Colonic mucosa (tissue), 4 donors: ENCODE measurements at places on chromosomes 7 and 10. TPM values are rescaled to one million over a fixed set of nuclear protein-coding genes. Genes with fewer than 3 reads are reported as not detected.

DNA sequence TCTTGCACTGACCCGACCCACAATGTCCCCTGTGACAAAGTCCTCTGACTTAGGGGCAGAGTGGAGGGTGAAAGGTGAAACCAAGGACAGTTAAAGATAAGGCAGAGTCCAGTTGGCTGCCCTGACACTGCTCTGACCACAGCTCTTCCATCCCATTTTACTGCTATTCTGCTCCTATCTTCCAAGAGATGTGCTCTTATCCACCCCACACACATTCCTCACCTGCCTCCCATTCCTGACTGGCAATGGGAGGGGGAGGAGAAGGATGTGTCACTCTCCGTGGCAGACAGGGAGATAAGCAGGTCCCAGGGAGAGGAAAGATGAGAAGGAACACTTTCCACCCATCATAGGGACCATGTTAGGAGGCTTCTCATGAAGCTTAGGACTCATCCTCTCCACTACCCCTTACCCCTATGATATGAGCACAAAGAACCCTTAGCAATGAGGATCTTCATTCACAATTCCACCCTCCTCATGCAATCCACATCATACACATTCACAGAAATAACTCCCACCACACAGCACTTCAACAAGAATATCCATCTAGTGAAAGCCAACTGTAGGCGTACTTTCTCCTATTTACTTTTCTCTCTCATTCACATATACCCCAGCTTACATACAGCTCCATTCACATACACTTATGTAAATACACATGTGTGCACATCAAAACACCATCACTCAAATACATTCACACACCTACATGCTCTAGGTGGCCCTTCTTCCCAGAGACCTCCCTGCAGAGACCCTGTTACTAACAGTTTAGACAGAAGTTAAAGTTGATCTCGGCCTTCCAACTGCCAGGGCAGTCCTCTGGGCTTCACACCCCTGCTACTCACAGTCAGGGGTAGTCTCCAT is 6.6 kb downstream of the SYNPO2L start:
- DNase-seq: no peak

DNA sequence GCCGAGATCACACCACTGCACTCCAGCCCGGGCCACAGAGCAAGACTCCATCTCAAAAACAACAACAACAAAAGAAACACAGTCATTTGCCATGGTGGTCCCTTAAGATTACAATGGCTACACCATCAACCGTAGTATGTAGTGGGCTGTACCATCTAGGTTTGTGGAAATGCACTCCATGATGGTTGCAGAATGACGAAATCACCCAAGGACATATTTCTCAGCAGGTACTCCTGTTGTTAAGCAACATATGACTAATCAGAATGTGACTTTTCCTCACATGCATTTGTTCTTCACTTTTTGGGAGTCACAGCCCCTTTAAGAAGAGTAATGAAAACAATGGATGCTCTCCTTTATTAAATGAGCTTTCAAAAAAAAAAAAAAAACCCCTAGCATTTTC is 11.0 kb downstream of the SVIL start:
- DNase-seq: no peak

DNA sequence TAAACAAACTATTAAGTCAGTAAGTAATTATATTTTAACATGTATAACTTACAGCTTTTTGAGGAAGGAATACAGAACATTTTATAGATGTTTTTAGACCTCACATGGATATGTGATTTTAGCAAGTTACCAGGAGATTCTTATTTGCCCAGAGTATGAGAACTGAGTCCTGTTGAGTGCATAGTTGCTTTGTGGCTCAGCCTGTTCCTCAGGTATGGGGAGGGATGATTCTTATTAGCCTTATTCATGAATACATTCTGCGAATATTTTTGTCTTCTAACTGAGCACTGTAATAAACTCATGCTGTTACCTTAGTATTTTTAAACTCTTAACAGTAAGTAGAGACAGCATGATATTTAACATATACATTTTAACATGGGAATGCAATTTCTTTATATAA is 17.9 kb downstream of the BTAF1 start:
- DNase-seq: no peak

GRCh38 chr10:86868353-86868752 is 89.1 kb downstream of the MMRN2 start:
- DNase-seq: no peak

DNA sequence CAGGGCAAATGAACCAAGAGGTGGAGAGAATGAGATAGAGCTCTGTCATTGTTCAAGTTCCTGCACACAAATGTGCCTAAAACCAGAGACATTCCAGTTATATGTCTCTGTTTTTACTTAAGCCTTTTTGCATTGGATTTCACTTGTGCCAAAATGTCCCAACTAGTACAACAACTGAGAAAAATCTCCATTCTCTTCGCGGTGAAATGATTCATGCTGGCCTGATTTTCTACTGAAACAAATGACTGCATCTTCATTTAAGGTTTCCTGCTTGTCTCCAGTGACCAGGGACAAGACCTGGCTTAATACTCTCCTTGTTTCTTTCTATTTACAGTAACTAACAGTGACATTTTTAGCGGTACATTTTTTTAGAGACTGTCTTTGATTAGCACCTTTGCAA is 714.9 kb downstream of the KCNMA1 start:
- DNase-seq: no peak

DNA sequence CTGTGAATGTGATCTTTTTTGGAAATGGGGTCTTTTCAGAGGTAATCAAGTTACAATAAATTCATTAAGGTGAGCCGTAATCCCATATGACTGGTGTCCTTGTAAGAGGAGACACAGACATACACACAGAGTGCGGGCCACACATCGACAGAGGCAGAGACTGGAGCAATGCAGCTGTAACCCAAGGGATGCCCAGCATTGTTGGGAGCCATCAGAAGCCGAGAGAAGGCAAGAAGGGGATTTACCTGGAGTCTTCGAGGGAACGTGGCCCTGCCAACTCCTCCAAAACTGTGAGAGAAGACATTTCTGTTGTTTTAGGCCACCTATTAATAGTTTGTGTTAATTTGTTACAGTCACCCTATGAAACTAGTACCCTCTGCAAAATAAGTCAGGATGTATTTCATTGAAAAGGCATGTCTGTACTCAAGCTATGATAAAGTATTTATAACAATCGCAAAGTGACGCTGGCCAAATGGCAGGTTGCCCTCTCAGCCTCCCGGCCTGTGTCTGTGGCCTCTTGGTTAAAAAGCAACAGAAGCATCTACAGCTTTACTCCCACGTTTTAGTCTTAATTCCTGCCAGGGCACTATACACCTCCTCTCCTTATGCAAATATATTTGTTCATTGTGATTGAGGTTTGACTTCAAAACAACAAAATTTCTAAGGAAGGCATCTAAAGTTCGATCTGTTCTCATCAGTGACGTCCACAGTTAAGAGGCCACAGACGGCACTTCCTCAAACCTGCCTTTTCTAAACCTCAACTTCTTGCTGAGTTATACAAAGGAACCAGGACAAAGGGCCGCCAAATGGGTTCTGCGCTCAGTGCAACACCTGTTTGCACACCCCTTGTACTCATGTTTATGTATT is 46.8 kb downstream of the HIPK2 start:
- DNase-seq: no peak

- no peak for DNase-seq
Observed at GRCh38 chr10:123301077-123301857, 147.1 kb downstream of the BUB3 start.

Gene TMEM225B
- not detected for total RNA-seq

GRCh38 chr7:134188311-134188710 is 61.2 kb downstream of the LRGUK start:
- no peak for DNase-seq

Gene ANKRD30A
- not detected for total RNA-seq

Gene GALNT11
- 18.5 TPM for total RNA-seq

DNA sequence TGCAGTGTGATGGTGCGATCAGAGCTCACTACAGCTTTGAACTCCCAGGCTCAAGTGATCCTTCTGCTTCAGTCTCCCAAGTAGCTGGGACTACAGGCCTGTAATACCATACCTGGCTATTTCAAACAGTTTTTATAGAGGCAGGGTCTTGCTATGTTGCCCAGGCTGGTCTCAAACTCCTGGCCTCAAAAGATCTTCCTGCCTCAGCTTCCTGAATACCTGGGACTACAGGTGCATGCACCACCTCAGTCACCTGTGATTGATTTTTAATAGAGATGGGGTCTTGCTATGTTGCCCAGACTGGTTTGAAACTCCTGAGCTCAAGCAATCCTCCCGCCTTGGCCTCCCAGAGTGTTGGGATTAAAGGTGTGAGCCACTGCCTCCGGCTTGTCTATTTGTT is 26.4 kb upstream of the CCL24 start:
- DNase-seq: no peak

Gene CYP2C19
- total RNA-seq: 0.16 TPM

DNA sequence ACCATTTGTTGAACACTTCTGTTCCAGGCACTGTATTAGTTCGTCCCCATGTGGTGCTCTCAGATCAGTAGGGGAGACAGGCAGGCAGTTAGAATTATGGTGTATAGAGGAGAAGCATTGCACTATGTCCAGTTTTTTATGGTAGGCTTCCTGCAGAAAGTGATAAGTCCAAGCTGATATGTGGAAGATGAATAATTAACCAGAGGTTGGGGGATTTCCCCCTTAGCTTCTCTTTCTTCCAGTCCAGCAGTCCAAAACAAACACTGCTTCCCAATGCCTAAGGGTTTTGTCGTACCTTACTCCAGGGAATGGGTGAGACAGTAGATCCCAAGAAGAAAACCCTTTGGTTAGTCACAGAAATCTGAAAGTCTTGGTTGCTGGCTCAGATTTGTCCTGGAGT is 19.2 kb downstream of the HIF1AN start:
- DNase-seq: no peak

Gene DYNC1I1
- total RNA-seq: 0.54 TPM

Gene SLC16A12
- total RNA-seq: 0.20 TPM

GRCh38 chr10:34814913-34815184 is 247 bp downstream of the PARD3 start:
- no peak for DNase-seq

- DNase-seq: no peak
Observed at GRCh38 chr10:121710207-121710606, 112.0 kb upstream of the FGFR2 start.

- no peak for DNase-seq
Observed at GRCh38 chr7:85627791-85628586, 441.1 kb upstream of the SEMA3D start.

- no peak for DNase-seq
Observed at GRCh38 chr7:127207230-127207629, 45.5 kb downstream of the GRM8 start.

- DNase-seq: peak; percentile 84
Observed at GRCh38 chr10:84429926-84430520, 101.6 kb downstream of the CCSER2 start.

Gene RPEL1
- not detected for total RNA-seq

Gene SYPL1
- total RNA-seq: 89.0 TPM

DNA sequence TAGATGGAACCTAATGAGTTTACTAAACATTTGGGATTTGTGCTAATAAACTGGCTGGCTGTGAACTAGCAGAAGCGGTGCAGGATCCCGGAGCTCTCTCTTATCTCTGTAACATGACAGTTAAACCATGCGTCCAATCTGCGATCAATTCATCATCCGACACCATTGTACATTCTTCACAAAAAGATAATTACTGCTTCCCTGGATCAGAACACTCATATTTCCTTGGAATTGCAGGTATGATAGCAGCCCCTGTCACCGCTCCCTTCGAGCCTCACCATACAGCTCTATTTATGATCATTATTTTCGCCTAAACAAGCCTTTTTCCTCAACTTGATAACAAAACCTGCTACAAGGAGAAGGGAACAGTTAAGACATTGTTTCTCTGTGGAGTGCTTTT is 18.5 kb downstream of the EBF3 start:
- no peak for DNase-seq

Gene TRIM50
- not detected for total RNA-seq

GRCh38 chr7:143387156-143387975 is 6.2 kb downstream of the ZYX start:
- DNase-seq: no peak

DNA sequence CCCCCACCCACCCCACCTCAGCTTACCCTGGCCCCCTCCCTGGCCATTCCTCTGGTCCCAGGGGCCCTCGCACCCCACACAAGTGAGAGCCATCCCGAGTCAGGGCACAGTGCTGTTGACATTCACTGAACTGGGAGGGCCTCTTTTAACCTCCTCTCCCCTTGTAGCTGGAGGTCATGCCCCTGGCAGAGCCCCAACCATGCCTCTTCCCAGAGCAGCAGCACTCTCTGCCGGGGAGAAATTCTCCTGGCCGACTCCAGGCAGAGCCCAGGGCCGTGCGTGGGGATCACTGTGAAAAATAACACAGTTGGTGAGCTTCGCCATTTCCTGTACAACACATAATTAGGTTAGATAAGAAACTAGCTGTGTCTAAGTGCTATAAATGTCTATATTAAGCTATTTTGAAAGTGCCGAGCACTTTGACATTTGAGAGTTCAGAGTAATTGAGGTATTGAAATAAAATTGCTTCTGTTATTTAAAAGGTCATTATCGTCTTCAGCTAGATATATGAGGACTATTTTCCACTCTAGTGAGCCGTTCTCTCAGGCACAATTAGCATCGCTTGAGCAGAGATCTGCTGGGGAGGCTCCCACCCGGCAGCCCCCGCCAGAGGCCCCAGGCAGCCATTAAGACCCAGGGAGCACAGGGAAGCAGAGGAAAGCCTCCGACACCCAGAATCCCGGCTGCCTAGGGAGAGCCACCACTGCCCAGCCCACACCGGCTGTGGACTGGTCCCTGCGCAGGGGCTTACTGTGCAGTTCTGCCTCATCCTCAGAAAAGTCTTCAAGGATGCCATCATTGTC is 62.4 kb upstream of the LRRC18 start:
- no peak for DNase-seq

DNA sequence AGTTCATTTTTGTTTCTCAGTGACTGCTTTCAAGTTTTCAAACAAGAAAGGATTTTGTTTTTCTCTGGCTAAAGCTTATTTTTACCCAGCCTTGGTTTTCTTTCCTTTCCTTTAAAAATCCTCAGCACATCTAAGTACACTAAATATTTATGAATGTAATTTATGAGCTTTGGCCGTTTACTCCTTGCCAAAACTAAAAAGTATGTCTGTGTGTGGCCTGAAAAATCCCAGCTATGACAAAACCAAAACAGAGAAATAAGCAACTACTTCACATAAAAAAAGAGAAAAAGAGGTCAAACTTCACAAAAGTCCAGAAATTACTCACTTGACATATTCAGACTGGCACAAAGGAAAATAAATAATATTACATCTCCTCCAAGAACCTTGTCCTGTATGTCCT is 365.1 kb upstream of the NFE2L3 start:
- no peak for DNase-seq

GRCh38 chr10:13707156-13707881 is 120.6 kb downstream of the PRPF18 start:
- peak; percentile 81 for DNase-seq

- no peak for DNase-seq
Observed at GRCh38 chr10:130466271-130466997, 330.2 kb downstream of the GLRX3 start.

DNA sequence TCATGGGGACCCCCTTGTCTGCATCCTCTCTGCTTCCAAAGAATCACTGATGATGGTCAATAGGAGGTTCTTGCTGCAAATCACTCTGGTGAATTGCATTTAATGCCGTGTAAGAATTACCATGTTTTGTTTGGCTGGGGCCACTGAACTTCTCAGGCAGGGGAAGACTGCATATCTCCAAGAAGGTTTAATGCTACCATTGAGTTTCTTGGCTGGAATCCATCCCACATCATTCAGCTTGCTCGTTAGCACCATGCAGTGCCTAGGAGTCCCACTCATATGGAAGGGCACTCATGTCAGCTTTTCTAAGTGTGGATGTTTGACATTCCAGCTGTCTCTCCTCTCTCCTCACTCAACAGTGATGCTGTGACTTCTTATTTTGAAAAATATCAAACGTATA is 50.2 kb upstream of the BAMBI start:
- DNase-seq: no peak

- DNase-seq: peak; percentile 61
Observed at GRCh38 chr7:43248961-43249822, 136.7 kb downstream of the HECW1 start.

Gene CHST3
- 3.4 TPM for total RNA-seq
